ENCODE measurements at places on chromosomes 6 and 20. TPM values are rescaled to one million over a fixed set of nuclear protein-coding genes. Genes with fewer than 3 reads are reported as not detected.

RIPOR3 gene
- total RNA-seq = 0.09 TPM

SLC17A3 gene
- total RNA-seq = 1.4 TPM

FKBP1C gene
- 2.1 TPM for total RNA-seq

HRH3 gene
- not detected for total RNA-seq

THBS2 gene
- total RNA-seq = not detected

TFEB gene
- total RNA-seq = 5.9 TPM

MDN1 gene
- total RNA-seq = 10.4 TPM

FHL5 gene
- total RNA-seq = not detected

CST2 gene
- total RNA-seq = 0.44 TPM

PLA2G7 gene
- total RNA-seq = not detected
